ENCODE measurements at places on chromosomes 5 and 9.

DNA sequence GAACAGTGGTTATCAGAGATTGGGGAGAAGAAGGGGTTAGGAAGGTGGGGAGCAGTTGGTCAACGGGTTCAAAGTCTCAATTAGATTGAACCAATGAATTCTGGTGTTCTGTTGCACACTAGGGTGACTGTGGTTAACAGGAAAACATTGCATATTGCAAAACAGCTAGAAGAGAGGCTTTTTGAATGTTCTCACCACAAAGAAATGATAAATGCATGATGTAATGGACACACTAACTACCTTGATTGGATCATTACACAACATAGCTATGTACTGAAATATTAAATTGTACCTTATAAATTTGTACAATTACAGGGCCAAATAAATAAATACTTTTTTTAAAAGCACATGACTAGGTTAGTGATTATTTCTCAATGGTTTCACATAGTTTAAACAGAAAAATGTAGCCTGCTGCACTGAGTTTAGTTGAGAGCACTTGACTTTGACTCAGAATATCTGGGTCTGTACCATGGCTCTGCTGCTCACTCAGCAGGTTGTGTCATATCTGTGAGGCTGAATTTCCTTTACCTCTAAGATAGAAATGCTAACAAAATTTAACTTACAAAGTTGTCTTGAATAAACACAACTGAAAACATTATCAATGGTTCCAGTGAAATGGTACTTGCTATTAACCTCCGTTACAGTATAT, 30.4 kb downstream of the NUDT12 start:
- no peak for DNase-seq

DNA sequence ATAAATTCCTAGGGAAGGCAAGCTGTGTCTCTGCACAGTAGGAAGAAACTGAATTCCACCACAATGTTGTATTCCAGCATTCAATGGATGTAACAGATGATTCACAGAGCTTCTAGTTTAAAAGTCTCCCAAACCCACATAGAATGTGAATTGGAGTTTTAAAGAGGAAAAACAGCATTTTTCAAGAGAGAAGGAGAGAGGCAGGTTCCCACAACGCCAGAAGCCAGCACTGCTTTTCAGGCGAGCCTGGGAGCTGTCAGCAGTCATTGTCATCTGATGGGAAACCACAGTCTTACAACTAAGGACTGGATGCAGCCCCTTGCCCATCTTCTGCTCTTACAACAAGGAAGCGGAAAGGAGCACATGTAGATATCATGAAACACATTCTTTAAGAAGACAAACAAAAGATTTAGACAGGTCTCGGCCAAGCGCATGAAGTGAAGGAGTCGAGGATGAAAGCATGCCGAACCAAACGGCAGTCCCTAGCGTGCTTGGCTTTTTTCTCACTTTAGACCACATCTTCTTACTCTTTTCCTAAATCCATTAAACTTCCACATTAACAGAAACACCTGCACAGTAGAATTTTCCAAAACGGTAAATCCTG, 638 bp downstream of the DIRAS2 start:
- DNase-seq, result no peak

DNA sequence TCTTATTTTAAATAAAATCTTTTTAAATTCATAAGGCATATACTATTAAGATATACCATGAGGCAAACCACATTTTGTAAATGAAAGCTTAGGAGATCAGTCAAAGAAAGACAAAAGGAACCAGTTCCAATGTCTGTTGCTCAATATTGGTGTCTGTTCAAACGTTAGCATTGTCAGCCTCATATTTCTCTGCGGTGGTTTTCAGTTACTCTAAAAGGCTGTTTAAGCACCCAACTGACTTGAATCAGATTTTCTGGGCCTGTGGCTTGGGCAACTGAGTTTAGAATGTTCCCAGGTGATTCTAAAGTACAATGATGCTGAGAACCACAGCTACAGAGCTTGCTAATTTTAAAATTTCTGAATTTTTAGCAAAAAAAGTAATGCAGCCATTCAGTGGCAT, 166.3 kb upstream of the KIF2A start:
- DNase-seq, result no peak

DNA sequence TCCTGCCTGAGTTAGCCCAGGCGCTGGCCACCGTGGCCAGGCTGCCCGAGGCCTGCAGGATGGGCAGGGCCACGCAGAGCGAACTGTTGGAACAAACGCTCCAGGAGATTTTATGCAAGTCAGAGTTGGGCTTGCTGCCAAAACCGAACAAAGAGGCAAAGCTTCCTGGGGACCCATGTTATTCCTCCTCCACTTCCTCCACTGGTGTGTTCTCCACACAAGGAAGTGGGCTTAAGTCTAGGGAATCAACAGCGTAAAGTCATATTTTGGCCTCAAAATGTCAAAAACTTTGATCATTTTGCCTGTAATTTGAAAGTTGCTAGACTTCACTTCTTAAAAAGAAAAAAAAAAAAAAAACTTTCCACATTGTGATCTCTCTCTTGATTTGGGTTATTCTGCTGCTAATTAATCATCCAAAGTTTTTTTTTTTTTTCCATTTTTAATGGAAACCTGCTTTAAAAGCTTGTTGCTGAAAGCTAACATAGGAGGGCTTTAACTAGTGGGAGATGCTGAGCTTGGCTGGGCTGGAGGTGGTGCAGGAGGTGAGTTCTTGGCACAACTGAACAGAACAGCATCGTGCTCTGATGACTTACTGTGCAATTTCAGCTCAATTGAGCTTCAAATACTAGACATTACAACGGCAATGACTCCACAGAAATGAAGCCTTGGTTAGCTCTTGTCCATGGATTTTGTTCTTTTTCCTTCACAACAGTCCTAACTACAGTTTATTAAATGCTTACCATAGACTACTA, 73.0 kb downstream of the PTPDC1 start:
- DNase-seq, result no peak

- DNase-seq, result no peak
Observed at GRCh38 chr5:57791875-57792274, 309.3 kb upstream of the ACTBL2 start.

DNA sequence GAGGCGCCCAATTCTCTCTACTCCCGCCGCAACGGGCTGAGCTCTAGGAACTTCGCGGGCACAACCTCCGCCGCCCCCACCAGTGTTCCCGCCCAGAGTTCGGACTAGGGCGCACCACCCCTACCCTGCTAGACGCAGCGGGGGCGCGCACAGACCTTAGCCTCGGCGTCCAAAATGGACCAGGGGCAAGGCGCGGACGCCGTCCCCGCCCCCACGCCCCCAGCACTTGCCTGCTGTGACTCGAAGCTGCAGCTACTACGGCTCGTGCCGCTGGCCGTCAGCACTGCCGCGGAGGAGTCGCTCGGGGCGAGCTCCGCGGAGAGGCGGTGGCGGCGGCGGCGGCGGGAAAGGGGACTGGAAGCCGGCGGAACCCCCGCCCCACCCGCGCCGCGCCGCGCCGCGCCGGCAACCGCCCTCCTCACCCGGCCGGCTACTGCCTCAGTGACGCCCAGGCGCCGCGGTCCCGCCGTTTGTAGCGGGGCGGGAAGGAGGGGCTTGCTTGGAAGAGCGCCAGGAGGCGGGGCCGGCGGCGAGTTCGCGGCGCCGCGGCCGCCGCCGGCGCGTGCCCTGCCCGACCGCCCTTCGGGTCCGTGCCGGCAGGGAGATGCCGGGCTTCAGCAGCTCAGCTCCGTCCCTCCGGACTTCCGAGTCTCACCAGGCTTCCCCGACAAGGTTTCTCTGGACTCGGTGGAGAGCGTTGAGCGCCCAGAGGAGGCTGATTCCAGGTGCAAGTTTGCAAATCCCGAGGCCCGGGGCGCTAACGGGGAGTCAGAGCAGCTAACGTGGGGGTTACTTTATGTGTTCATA, 4.5 kb downstream of the ELAVL2 start:
- DNase-seq, result no peak

DNA sequence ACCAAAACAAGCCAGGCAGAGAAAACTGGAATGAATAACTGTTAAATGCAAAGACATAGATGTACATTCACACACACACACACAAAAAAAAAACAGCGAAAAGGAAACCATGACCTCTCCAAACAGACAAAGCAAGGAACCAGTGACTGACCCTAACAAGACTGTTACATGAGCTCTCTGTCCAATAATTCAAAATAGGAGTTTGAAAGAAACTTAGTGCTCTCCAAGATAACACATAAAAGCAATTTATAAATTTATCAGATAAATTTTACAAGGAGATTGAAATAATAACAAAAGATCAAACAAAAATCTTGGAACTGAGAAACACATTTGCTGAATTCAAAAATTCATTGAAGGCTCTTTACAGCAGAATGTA, 423.5 kb upstream of the RGMB start:
- no peak for DNase-seq

DNA sequence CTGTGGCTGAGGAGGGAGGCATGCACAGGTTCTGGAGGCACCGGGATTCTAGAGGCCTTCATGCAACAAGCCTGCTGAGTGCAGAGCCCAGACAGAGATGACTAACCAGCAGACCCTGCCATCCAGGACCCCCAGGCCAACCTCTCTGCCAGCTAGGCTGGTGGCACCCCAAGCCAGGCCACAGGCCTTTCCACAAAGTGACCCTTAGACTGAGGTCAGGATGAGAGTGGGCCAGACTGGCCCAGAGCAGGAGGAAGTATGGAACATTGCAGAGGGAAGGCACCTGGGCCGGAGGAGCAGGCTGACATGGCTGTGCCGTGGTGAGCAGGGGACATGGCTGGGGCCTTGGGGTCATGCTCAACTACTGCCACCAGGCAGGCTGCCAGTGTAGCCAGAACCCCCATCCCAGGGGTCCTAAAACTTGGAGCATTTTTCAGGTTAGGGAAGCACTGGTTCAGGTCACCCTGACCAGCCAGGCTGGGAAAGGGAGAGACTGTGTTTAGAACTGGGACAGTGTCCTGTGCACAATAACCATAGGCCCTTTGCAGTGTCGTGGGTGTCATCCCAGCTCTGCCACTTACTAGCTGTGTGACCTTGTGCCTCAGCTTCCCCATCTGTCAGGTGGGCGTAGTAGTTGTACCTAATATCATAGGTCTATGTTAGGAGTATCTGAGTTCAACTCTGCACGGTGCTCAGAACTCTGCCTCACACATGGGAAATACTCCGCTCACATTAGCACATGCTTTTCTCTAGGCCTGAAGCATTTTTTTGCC, 17.3 kb downstream of the TCF7 start:
- DNase-seq, result no peak
